Small intestine (tissue), 16 donors: ENCODE measurements at places on chromosomes 1 and 21.

- DNase-seq, result no peak
Measured at GRCh38 chr1:204684206-204684570, 1.4 kb downstream of the LRRN2 start.

DNA sequence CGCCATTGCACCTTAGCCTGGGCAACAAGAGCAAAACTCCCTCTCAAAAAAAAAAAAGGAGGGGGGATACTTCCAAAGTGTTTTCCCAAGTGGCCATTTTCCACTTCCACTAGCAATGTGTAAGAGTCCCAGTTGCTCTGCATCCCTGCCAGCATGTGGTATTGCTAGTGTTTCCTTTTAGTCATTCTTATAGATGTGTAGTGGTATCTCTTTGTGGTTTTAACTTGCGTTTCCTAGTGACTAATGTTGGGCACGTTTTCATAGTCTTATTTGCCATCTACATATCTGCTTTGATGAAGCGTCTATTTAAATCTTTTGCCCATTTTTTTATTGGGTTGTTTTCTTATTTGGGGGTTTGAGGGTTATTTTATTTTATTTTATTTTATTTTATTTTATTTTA, 31.1 kb downstream of the INAVA start:
- DNase-seq, result no peak

DNA sequence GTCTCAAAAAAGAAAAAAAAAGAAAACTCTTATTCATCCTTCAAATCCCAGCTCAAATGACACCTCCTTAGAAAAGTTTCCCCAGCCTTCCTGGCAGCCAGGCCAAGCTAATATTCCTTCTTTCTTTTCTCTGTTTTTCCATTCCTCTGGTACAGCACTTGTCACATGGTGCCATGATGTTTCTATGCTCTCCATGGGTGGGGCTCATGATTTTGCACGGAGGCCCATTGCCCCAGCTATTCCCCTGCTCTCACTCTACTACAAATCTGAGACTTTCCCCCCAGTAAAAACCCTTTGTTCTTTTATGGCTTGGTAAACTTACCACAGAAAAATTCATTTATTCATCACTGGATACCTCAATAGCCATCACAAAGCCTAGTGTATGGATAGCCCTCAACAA, 26.5 kb downstream of the OLFML2B start:
- no peak for DNase-seq

DNA sequence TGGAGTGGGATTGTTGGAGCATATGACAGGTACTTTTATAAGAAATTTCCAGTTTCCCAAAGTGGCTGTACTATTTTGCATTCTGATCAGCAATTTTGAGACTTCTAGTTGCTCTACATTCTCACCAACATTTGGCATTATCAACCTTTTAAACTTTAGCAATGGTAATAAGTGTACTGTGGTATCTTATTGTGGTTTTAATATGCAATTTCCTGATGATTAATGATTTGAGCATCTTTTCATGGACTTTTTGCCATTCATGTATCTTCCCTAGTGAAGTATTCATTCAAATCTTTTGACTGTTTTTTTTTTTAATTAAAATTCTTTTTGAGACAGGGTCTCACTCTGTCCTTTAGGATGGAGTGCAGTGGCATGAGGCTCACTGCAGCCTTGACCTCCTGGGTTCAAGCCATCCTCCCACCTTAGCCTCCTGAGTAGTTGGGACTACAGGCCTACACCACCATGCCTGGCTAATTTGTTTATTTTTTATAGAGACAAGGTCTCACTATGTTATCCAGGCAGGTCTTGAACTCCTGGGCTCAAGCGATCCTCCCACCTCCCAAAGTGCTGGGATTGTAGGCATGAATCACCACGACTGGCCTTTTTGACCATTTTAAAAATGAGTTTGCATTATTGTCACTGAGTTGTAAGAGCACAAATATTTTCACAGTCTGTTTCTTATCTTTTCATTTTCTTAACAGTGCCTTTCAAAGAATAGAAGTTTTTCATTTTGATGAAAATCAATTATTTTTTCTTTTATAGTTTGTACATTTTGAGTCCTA, 7.8 kb upstream of the SLC6A9 start:
- DNase-seq, result no peak

GRCh38 chr1:119007670-119008482, 19.7 kb upstream of the TBX15 start:
- peak; percentile 41 for DNase-seq

DNA sequence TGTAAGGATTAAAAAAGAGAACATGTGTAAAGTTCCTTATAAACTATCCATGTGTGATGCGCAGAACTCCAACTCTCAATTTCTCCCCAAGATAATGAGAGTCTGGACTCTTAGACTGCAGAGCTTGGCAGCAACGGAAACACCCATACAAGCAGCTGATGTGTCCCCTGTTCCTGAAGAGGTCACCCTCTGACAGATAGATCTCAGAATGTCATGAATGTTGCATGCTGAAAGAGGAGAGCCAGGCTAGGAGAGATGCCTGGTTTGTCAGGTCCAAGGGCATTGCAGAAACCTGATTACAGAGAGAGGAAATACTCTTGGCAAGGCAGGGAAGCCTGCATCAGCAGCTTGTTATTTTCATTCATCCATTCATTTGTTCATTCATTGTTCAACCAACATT, 24.2 kb downstream of the MTARC1 start:
- DNase-seq, result no peak
